ENCODE measurements at places on chromosomes 7 and 10.

DNA sequence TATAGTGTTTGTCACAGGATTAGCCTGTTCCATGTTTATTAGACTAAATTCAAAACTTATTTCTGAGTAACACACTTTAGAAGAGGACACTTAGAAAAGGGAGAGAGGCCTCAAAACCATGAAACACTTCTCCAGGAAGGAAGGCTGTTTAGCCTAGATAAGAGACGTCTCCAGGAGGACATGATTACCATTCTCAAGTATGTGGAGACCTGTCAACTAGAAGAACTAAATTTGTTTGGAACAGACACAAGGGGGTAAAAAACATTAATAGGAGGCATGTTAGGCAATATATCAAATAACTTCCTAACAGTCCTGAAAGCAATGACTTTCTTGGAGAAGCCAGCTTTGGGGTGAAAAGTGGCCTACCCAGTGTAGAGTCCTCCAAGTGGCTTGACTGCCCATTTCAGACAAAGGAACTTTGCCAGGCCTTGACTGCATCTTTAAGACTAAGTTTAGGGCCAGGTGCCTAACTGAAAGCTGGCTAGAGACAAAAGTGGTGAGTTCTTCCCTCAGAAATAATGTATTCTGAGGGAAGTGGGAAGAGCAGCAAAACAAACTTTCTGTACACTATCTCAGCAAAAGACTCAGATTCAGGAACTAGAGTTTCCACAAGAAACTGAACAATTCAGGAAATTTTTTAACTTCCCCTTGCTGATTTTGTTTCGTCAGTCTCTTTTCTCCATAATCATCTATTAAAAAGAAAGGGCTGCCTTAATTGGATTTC lies 11.8 kb downstream of the NCOA4 start:
- DNase-seq, result no peak

- DNase-seq, result no peak
Measured at GRCh38 chr7:148863324-148863723, 20.8 kb downstream of the EZH2 start.

DNA sequence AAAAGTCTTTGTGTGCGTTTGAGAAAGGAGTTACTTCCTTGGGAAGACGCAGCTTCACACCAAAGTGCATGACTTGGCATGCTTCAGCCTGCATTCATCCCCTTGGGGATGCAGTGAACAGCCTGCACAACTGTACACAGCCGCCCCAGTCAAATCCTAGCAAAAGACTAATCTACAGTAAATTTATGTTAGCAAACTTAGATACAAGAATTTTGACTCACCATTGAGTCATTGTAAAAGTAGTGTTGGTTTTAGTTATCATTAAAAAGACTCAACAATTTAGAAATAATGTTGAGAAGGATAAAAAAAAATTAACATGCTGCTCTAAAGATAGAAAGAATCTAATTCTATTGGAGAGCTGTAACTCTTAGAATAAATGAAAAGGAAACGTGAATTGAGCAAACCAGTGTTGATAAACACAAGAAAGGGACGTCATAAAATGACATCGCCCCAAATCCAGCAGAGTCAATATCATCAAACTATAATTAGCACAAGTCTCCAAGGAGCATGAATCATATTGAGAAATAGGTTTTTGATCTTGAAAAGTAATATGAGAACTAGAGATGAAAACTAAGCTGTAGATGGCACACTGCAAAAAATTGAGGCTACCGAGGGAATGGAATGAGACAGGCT lies 11.9 kb upstream of the OPTN start:
- no peak for DNase-seq

DNA sequence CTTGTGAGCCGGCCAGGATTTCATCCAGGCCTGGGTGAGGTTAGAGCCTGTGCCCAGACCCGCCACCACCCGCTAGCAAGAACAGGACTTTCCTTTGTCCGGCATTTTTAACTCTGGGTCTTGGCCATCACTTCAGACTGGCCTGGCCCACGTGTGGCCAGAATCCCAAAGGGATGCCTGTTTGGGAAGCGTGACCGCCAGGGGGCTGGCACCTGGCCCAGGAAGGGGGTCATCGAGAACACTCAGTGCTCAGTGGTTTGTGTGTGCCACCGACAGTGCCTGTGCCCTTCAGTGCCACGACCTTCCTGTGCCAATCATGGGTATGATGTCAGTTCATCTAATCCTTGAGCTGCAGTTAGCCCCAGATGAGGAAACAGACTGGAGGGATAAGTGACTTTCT lies 85.0 kb downstream of the ZMIZ1 start:
- DNase-seq, result no peak

DNA sequence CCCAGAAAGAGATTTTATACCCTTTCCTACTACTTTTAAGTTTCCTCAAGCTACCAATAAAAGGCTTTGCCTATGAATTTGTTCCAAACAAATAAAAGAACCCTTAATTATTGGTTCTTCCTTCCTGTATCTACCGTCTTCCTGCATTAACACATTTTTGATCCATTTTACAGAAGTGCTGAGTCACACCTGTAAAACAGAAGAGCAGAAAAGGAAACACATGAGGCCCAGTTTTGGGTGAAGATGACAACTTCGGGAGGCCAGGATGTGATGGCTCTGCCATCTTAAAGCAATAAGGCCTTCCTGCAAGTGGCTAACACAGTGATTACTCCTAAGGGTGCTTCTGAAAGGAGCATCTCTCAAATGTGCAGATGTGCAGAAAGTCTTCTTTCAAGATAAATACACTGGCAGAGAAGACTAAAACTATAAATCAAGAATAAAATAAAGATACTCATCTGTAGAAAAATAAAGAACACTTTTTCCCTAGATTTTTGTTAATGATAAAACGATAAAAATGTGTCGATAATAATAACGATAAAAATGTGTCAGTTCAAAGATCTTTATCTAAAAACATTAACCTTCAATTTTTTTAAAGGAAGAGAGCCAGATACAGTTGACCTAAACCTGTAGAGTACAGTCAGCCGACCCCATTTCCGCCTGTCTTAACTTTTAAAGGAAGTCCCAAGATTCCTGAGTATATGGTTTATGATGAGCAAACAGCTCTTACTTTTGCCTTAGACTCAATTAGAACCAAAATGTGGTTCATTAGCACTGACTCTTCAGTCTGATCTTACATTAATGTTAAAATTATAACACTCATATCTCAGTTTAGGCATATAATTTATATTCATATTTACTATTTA lies 108.6 kb downstream of the UBE2H start:
- no peak for DNase-seq

DNA sequence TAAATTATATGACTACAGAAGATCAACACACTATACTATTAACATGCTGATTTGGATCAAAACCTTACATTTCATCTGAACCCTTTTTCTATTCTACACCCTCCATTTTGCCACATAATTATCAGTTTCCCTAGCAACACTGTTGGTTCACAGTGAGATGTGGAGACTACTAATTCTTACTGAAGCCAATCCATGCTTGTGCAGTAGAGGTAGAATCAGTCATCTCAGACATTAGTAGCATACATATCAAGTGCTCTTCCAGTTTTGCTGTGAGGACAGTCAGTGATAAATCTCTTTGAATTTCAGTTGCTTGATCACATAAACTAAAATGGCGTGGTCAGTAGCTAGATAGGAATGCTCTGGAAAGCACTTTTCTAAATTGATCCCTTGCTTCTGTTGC lies 70.3 kb downstream of the PON1 start:
- DNase-seq, result no peak

Data from renal cortex interstitium (tissue), 15 donors.